ENCODE measurements at places on chromosomes 1 and 21.
A peak's percentile ranks its signal among the peaks of the same experiment; 100 is the strongest.

- DNase-seq, result no peak
These were observed 169.2 kb downstream of the DHRS3 start for GRCh38 chr1:12448746-12449177.

- no peak for DNase-seq
These were observed 156.9 kb downstream of the TOMM20 start for GRCh38 chr1:234971586-234972297.

GRCh38 chr1:240020871-240021270, 70.8 kb upstream of the FMN2 start:
- DNase-seq, result no peak

GRCh38 chr1:23791516-23792047, 637 bp downstream of the LYPLA2 start:
- DNase-seq, result no peak

- no peak for DNase-seq
These were observed 19.3 kb upstream of the PAX7 start for GRCh38 chr1:18611311-18611710.

GRCh38 chr1:36920371-36920770, 113.9 kb downstream of the GRIK3 start:
- no peak for DNase-seq

DNA sequence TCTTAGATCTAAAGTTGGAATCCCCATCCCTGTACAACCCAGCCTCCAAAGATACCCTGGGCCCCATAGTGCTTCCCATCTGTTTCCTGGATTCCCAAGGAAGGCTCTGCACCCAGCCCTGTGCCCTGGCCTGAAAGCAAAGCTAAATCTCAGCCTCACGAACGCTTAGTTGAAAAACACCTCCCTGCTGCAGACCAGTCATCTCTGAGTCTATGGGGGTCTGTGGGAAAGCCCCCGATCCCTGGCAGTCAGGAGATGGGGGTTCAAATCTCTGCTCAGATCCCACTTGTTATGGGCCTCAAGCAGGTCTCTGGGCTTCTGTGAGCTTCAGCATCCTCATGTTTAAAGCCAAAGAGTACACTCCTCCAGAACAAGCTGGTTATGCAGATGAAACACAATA, 210.5 kb upstream of the GRIK3 start:
- no peak for DNase-seq

- no peak for DNase-seq
These were observed 118.9 kb downstream of the RGS21 start for GRCh38 chr1:192435704-192436103.

GRCh38 chr1:44849575-44850132, 6.6 kb upstream of the PTCH2 start:
- DNase-seq, result no peak

DNA sequence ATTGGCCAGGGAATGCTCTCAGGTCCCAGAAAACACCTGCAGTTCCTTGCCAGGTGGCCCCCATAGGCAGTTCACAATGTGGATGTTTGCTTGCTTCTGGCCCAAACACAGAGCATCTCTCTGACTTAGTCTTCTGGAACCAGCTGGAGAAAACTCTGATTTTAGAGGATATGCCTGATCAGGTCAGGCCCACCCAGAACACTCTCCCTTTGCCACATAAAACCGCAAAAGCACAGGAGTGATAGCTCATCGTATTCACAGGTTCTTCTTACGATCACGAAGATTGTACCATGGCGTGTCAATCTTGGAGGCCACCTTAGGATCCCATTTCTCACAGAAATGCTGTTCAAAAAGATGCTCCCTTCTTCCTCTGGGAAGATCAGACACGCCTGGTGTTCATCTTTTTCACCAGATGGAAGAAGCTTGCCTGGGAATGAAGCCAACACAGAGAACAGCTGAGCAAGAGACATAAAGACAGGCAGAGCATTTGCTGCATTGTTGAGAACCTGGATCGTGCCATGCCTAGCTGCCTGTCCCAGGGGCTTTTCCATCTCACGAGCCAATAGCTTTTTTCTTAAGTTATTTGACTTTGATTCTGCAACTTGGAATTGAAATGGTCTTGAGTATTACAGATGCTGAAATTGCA, 11.6 kb upstream of the CD247 start:
- no peak for DNase-seq

DNA sequence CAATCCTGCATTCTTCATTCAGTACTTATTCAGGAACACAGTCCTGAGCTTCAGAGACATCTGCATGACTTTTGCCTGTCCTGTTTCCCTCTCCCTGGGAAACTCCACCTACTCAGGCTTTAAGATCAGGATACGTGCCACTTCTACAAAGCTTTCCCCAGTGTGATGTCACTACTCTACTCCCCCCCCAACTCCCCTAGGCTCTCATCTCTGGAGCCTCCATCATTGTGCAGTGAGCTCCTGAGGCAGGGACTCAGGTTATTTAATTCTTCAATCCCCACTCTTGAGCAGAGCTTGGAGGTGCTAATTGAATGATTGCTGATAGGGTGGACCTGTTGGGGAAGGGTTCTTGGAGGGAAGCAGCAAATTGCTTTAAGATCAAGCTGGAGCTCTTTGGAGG, 1.2 kb downstream of the NT5C1A start:
- DNase-seq, result no peak

- DNase-seq, result no peak
These were observed at the start of the genes PLA2G2C and UBXN10 for GRCh38 chr1:20185834-20186782. Gene PLA2G2C (minus strand): TSS chr1:20186518. CDS start chr1:20177363, 9,155 bp downstream. Gene UBXN10 (plus strand): TSS chr1:20186096. CDS start chr1:20190562, 4,466 bp downstream.

GRCh38 chr1:181936768-181937581, 124.5 kb downstream of the ZNF648 start:
- DNase-seq, result peak; percentile 50

DNA sequence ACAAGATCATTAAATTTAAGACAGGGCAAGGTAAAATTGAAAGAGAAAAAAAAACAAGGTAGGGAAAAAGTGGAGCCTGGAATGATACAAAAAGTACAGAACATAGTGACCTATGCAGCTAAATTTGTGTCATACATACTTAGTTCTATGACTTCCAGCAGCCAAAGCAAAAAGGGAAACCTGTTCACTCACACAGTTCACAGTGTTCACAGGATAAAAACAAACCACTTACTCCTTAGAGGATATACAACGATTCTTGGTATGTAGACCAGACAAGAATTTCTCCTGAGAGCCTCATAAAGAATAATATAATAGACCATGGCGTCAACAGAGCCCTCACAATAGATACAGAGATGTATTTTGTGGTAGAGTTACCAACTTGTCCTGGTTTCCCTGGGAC, 27.5 kb downstream of the COA7 start:
- no peak for DNase-seq

DNA sequence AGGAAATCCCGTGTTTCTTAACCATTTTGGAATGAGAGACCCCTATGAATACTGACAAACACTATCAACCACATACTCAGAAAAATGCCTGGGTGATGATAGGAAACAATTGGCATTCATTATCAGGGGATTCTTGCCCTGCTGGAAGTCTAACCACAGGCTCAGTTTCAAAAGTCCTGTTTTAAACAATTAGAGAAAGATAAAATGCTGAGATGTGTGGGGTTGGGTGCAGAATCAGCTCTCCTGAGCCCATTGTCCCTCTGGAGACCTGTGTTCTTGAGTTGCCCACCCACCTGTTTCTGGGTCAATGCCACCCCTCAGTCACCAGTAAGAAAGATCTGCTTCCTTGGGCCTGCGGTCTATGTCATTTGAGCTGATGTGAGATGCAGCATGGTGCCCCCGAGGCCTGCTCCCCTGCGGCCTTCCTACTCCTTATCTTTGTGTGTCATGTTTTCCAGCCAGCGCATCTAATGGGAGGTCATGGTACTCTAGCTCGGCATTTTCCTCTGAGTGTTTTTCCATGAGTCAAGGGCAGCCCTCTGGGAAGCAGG, 130.3 kb upstream of the PLXNA2 start:
- no peak for DNase-seq

- DNase-seq, result no peak
These were observed 12.7 kb downstream of the ATF3 start for GRCh38 chr1:212621043-212621948.

- DNase-seq, result no peak
These were observed 599.4 kb upstream of the PBX1 start for GRCh38 chr1:163959622-163960021.

- no peak for DNase-seq
These were observed 2.5 kb upstream of the BCL10 start for GRCh38 chr1:85278853-85279314.

DNA sequence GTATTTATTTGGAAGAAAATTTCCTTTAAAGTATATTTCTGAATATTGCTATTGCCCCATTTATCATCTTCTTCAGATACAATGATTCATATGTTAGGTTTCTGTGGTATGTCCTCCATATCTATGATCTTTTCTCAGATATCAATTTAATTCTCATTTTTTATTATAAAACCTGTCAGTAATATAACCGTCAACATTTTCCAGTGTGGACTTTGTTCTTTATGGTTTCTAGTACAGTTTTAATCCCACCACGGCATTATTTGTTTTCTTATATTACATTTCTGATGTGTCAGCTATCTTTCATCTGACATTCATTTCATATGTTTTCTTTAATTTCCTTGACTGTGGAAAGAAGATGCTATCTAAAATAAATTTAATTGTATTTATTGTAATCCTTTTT, 97.9 kb downstream of the PLPPR5 start:
- no peak for DNase-seq

DNA sequence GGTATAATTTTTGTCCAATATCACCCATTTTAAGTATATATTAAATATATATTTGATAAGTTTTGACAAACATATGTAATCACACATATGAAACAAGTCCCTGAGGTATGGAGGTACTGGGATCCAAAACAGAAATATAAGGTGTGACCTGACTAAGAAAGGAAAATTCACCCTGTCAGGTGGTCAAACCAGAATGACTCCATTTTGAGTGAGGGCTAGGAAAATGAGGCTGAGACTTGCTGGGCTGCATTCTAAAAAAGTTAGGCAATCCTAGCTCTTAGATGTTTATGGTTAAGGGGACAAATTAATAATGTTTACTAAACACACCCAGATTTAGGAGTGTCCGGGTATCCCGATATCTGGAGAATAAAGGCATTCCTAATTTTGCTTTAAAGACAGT, 11.6 kb upstream of the SLC19A2 start:
- DNase-seq, result no peak

DNA sequence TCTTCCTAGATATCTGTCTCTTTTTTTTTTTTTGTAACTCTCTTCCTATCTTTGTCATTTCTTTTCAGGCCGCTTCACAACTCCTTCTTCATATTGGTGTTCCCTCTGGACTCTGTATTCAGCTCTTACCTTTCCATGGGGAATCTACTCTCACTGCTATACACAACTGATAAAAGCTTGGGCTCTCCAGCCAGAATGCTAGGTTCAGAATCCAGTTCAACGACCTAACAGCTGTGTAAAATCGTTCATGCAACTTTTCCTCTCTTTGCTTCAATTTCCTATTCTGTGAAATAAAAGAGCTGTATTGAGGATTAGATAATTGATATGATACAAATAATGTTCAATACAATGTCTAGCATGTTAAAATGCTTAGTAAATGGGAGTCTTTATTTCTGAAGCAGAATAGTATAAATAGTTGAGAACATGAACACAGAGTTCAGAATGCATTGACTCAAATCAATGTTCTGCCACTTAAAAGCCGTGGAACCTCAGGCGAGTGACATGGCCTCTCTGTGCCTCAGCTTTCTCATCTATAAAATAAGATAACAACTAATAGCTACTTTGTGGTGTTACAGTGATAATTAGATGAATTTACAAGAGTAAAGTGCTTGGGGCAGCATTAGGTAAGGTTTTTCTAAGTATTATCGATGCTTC, 88.5 kb downstream of the DENND1B start:
- no peak for DNase-seq

DNA sequence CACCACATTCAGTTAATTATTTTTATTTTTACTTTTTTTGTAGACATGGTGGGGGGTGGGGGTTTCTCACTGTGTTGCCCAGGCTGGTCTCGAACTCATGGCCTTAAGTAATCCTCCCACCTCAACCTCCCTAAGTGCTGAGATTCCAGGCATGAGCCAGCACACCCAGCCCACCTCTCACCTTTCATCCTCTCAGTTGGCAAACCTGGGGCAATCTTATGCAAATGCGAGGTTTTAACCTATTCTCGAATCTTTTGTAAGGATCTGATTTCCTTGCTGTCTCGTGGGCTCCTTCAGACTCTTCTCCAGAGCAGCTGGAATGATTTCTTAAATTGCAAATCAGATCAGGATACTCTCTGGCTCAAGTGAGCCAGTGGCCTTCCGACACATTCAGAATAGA, 7.1 kb upstream of the SLC2A7 start:
- DNase-seq, result no peak

GRCh38 chr1:156551869-156552268, 20.5 kb downstream of the IQGAP3 start:
- no peak for DNase-seq

- DNase-seq, result no peak
These were observed 30.4 kb downstream of the H3-3A start for GRCh38 chr1:226092965-226093364.

GRCh38 chr1:67578397-67579020, 106.5 kb upstream of the GADD45A start:
- no peak for DNase-seq

GRCh38 chr1:20981915-20982314, 194.8 kb downstream of the EIF4G3 start:
- no peak for DNase-seq

DNA sequence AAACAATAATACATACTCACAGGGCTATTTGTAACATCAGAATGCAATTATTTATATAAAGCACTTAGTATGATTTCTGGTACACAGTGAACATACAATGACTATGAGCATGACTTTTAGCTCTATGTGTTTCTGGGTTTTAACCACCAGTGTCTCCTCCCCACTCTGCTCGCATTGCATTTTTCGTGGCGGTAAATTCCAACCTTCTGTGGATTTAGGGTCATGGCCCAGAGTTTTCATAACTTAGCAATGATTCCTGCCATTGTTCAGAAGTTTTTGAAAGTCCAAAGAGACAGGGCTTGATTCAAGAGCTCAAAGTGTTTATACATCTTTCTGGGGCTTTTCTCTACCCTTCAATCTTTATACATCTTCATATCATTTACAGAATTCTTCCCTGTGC, 191.3 kb downstream of the BACH1 start:
- no peak for DNase-seq

GRCh38 chr1:207261971-207262370, 59.5 kb upstream of the CD55 start:
- no peak for DNase-seq

- DNase-seq, result no peak
These were observed 37.3 kb downstream of the F13B start for GRCh38 chr1:197029749-197030148.

- no peak for DNase-seq
These were observed 53.7 kb upstream of the CACYBP start for GRCh38 chr1:174946031-174946430.

- no peak for DNase-seq
These were observed 83.6 kb downstream of the ITPKB start for GRCh38 chr1:226655251-226656163.
